ENCODE measurements at places on chromosomes 13 and 19.
A peak's percentile ranks its signal among the peaks of the same experiment; 100 is the strongest.

GRCh38 chr13:53890696-53891095, 862.1 kb downstream of the OLFM4 start:
- DNase-seq, result no peak

DNA sequence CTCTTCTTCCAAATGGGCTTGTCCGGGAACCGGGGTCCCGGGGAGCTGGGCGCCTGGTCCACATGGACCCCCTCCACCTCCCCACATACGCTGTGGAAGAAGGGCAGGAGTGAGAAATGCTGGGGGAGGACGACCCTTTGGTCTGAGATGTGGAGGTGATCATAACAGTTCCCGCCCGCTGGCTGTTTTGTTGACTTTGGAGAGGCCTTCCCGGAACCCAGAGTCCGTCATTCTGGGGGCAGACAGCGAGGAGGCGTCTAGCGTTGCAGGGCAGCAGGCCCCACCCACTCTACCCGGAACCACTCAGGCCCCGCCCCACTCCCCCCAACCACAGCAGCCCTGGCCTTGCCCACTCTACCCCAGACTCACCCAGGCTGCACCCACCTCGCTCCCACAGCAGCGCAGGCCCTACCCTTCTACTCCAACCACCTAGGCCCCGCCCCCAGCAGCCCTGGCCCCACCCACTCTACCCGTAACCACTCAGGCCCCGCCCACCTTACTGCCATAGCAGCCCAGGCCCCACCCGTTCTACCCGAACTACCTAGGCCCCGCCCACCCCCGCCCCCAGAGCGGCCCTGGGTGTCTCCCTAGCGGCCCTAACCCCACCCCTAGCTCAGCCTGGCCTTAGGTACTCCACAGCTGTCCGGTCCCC, 7.1 kb downstream of the GPR108 start:
- peak; percentile 87 for DNase-seq

GRCh38 chr19:43687660-43687997, 17.7 kb upstream of the PLAUR start:
- DNase-seq, result no peak

- DNase-seq, result no peak
Measured at GRCh38 chr13:21117104-21117809, 55.9 kb upstream of the LATS2 start.

DNA sequence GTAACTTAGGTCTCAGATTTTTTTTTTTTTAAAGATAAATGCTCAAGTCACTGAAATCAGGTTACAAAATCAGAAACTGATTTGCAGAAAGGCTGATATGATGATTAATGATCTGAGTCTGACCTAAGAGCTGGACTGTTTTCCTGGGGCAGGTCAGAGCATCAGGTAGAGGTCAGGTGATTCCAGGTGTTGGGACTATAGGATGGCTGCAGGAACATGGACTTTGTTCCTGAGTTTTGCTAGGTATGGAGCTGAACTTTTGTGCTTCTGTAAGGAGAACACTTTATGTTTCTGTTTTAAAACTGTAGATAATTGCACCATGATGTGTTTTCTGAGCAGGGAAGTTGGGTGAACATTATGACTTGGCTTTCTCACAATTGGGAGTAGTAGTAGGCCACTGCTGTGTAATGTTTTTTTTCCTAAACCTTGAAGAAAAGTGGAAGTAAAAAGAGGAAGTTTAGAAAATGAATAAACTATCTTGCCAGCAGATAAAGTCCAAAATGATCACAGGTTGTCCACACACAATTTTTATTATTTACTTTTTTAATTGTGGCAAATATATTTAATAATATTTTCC, 297.2 kb downstream of the DCT start:
- DNase-seq, result no peak

- DNase-seq, result no peak
Measured at GRCh38 chr13:105957769-105958438, 577.6 kb downstream of the EFNB2 start.
